GM12865 (cell line): ENCODE measurements at places on chromosomes 1 and 21.
A peak's percentile ranks its signal among the peaks of the same experiment; 100 is the strongest.

- DNase-seq: peak; percentile 3
Measured at GRCh38 chr1:58290685-58291372, 255.7 kb downstream of the OMA1 start.

GRCh38 chr1:199163267-199163666 lies 524.4 kb downstream of the PTPRC start:
- DNase-seq: no peak

GRCh38 chr1:15167386-15167785 lies 13.8 kb downstream of the TMEM51 start:
- no peak for DNase-seq

DNA sequence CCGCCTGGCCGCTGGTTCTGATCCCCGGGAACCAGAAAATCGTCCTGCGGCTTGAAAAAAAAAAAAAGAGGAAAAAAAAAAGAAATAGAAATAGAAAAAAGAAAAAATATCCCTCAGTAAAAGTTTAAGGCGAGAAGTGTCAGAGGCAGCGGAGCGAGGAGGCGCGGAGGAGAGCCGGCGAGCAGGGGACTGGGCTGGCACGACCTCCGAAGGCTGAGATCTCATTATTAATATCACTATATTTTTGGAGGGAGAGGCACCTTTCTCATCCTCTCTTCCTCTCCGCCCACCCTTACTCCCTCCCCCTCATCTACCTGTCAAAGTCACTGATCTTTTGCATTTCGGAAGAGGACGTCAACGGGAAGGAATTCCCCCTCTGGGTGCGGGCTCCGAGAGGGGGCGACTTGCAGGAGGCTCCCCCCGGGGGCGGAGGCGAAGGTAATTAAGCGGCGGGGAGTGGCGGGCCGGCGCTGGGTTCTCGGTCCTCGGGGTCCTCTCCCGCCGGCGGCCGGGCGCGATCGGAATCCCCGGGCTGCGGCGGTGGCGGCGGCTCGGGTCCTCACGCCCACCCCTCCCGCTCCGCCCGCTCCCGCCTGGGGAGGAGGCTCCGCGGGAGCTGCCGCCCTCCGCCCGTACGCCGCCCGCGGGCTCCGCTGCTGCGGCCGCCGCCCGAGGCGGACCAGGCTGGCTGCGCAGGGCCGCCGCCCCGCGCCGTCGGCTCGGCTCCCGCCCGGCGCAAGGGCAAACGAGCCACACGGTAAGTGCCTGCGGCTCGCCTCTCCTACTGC lies at the start of gene NTNG1:
Gene NTNG1 (plus strand): TSS at position 337 of the 788 bp plus-strand sequence.
- DNase-seq: peak; percentile 13

- DNase-seq: peak; percentile 68
Measured at GRCh38 chr21:37532868-37533780, 166.6 kb downstream of the DYRK1A start.

GRCh38 chr1:161826478-161826877 lies 60.4 kb downstream of the ATF6 start:
- no peak for DNase-seq

DNA sequence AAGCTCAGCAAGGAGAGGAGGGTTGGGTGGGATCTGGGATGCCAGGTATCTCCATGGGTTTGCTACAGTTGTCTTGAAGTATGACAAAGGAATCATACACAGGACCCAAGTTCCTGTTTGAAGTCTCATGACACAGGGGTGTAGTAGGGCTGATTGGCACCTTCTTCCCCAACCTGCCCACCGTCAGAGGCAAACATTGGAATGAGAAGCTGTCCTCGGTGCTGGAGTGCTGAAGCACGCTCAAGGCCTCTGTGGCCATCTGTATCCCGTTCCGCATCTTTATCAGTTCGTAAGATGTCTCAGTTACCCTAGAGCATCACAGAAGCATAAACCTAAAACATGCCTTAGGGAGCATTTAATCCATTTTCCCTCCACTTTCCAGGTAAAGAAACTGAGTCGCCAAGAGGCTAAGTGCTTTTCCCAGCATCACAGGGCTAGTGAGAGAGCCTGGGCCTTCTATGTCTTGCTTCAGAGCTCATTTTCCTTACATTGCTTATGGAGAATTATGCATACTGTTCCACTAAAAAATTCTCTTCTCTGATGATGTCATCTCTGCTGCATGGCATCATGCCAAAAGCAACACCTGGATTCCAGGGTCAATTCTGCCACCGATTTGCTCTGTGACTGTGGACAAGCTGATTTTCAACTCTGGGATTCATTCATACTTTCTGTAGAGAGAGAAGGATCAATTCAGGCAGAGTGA lies 34.2 kb downstream of the VWA5B1 start:
- DNase-seq: no peak

DNA sequence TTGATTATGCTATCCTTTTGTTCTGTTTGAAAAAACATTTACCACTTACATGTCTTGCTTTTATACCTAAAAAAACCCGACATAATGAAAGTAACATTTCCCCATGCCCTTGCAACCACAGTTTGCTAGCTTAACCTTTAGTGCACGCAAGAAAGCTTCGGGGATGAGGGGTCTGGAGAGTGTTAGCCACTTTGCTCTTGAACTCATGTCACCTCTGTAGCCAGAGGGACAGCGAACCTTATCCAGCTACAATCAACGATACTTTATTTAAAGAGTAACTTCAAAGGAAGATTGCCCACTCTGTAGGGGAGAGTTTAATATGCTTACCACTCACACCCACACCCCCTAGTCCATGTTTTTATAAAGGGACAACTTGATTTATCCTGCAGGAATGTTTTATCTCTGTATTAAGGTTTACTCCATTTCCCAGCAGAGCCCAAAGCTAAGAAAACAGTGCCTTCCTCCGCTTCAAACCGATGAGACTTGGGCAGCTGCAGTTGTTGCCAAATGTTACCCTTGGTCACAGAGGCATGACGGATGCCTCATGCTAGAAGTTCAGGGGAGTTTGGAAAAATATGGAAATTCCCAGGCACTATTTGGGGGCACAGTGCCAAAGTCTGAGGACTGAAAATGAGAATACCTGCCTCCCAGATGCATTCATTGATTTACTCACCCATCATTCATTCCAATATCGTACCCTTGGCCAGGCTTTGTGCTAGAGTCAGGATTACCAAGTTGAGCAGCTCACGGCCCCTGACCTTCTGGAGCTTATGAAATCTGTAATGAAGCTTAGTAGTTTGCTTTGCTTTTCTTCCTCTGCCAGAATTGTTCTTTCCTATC lies 61.4 kb upstream of the VCAM1 start:
- no peak for DNase-seq

DNA sequence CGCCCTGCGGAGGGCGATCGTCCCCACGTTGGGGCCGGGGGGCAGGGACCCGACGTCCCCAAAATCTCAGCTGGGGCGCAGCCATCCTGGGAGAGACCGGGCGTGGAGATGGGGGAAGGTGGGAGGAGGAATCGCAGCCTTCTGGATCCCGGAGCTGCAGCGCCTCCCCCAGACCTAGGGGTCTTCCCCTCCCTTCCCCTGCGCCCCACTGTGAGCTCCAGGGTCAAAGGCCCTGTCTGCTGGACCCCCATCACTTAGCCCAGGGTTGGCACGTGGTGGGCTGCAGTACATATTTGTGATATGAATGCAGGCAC lies 90.2 kb upstream of the VAMP3 start:
- no peak for DNase-seq

GRCh38 chr1:246281639-246282038 lies 225.4 kb downstream of the SMYD3 start:
- DNase-seq: no peak

- DNase-seq: no peak
Measured at GRCh38 chr1:34794001-34794789, 1.4 kb downstream of the GJA4 start.

DNA sequence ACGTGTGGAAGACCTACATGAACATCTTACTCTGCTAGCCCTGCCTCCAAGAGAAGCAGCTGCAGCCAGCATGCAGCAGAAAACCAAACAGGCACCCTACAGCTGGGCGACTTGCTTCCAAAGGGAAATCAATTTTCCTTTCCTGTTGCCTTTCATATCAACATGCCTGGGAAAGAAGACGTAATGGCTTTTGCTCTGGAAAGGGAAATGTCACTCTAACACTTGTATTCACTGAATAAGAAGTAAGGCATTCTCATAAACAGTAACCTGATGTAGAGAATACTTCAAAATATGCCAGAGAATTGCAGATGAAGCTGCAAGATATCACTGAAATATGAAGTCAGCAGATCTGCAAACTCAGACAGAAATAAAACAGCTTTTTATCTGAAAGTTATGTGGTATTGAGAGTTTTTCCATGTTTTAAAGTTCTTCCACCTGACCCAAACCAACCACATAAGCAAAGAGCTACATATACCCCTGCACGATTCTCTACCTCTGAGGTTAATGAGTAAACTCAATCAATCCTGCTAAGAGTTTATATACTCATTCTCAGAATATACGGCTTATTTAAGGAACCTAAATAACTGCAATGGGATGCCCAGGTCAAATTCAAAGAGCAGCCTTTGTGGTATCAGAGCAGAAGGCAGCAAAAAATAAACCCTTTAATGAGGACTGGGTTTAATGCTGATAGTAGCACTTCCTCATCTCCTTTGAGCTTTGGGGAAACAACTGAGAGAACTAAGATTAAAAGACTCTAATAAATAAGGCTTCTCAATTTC lies 150.9 kb downstream of the RERE start:
- no peak for DNase-seq

- no peak for DNase-seq
Measured at GRCh38 chr1:114833421-114833820, 21.2 kb upstream of the SYCP1 start.

- no peak for DNase-seq
Measured at GRCh38 chr1:81714636-81715035, 86.1 kb upstream of the ADGRL2 start.

DNA sequence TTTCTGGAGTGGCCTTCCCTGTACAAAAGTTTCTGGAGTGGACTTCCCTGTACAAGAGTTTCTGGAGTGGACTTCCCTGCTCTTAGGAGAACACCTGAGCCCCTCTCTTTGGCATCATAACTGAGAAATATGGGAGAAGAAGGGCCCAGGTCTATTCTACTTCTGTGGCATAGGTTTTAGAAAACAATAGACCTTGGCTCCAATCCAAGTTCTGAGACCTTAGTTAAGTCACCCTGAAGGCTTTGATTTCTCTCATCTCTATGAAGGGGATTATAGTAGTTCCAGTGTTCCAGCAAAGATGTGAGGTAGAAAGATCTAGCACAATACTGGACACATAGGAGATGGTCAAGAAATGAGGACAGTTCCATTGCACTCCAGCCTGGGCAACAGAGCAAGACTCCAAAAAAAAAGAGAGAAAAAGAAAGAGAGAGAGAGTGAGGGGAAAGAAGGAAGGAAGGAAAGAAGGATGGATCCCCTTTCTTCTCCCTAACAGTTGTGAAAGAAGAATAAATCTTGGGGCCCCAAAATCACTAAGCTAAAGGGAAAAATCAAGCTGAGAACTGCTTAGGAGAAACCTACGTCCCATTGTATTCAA lies 13.3 kb upstream of the EIF4G3 start:
- DNase-seq: no peak

GRCh38 chr1:197744979-197745378 lies 30.3 kb downstream of the DENND1B start:
- peak; percentile 6 for DNase-seq
